ENCODE measurements at places on chromosomes 1 and 21.
A peak's percentile ranks its signal among the peaks of the same experiment; 100 is the strongest.

- ATAC-seq, result no peak
Measured at GRCh38 chr1:118859999-118860398, 128.1 kb downstream of the TBX15 start.

DNA sequence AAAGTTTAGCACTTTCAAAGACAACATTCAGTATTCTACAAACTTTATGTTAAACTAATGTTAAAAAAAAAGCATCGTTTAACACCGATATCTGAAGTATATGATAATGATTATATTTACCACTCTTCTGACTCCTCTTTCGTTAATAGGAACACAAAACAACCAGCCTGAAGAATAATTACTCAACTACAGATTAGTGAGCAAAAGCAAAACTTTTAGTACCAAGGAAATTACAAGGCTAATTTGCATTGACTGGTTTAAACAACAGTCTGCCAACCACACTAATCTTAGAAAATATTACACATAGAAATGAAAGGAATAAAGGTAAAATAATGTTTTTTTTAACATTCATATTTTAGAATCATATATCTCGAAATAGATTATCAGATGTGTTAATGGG, 500.7 kb downstream of the LMO4 start:
- ATAC-seq, result no peak

DNA sequence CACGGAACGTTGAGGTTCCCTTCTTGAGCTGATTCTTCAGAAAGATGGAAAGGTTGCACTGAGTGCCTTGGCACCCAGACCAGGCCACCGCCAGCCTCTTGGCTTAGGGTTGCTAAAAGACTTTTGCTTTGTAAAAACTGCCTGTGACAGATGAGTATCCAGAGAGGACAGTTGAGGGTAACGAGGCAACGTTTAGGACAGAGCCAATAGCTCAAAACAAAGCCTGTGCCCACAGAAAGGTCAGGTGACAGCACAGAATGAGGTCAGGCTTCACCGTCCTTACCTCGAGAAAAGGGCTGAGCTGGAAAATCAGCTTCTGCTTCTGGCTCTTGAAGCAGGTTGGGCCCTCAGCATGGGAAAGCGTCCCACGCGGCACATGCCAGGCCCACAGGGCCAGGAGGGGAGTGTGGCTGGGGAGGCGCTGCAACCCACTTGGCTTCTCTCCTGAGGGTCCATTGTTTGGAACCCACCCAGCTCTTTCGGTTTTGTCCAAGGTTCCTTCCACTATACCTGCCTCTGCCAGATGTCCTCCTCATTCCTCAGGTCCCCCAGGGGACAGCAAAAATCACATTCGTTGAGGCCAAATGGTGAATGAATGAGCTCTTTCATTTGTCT, 55.5 kb downstream of the SCCPDH start:
- ATAC-seq, result no peak

GRCh38 chr1:223695941-223696340, 16.4 kb upstream of the CAPN2 start:
- ATAC-seq, result no peak

- no peak for ATAC-seq
Measured at GRCh38 chr1:67839826-67840225, 6.6 kb upstream of the GNG12 start.

GRCh38 chr1:201714542-201715329, 114.2 kb upstream of the IPO9 start:
- no peak for ATAC-seq

DNA sequence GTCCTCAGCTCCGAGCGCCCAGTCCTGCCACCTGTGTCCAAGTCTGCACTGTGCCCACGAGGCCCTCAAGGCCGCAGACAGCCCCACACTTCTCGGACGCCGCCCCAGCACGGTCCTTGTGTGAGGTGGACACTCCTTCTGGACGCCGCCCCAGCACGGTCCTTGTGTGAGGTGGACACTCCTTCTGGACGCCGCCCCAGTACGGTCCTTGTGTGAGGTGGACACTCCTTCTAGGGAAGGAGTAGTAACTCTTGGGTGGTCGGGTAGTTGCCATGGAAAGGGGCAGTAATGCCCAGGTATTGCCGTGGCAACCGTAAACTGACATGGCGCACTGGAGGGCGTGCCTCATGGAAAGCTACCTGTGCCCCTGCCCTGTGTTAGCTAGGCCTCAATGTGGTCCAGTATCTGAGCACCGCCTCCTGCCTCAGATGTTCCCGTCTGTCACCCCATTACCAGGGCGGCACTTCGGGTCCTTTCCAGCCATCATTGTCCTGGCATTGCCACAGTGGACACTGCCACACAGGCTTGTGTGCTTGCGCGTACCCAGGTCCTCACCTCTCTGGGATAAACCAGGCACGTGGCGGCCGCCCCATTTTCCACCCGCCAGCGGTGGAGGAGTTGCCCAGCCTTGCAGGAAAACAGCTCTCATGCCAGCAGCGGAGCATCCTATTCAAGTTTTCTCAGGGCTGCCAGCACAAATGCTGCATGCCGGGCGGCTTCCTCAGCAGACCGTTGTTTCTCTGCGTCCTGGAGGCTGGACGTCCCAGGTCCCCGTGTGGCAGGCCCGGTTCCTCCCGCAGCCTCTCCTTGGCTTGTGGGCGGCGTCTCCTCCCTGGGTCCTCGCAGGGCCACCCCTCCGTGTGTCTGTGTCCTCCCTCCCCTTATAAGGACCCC, 40.8 kb upstream of the POFUT2 start:
- ATAC-seq, result no peak

DNA sequence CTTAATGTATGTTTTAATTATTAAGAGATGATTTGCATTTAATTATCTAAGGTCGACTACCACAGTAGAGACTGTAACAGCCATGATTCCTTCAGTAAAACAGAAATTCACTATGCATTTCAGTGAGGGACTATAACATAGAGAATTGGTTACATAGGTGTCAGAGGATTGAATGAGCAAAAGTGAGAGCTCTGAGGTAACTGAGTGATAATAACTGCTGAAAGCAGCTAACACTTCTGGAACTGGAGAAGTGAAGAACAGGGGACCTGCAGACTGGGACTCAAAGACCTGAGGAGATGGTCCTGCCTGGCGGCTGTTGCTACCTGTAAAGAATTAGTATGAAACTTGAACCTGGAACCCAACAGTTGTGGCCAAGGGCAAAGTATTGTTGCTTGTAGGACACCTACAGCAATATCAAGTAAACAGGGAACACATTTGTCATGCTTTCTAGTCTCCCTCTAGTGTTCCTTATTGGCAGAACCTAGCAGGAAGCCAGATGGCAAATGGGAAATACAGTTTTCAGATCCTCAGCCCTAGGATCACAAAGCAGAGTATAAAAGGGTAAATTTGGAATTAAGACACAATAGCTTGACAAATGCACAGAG, 110.6 kb downstream of the HS2ST1 start:
- no peak for ATAC-seq

- no peak for ATAC-seq
Measured at GRCh38 chr1:1090424-1091343, 16.6 kb upstream of the RNF223 start.

DNA sequence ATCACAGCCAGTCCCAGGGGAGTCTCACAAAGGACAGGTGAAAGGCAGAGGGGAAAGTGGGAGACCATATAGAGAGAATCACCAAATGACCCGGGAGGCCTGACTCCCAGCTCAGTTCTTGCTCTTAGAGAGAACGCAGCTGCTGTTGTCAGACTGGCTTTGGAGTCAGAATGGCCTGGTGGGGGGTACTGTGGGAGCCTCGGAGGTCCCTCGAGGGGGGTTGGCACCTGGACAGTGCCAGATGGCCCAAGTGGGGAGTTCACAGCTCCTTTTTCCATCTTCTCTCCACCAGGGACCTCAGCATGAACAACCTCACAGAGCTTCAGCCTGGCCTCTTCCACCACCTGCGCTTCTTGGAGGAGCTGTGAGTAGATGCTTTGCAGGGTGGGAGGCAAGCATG, 31.5 kb downstream of the LGR6 start:
- no peak for ATAC-seq

DNA sequence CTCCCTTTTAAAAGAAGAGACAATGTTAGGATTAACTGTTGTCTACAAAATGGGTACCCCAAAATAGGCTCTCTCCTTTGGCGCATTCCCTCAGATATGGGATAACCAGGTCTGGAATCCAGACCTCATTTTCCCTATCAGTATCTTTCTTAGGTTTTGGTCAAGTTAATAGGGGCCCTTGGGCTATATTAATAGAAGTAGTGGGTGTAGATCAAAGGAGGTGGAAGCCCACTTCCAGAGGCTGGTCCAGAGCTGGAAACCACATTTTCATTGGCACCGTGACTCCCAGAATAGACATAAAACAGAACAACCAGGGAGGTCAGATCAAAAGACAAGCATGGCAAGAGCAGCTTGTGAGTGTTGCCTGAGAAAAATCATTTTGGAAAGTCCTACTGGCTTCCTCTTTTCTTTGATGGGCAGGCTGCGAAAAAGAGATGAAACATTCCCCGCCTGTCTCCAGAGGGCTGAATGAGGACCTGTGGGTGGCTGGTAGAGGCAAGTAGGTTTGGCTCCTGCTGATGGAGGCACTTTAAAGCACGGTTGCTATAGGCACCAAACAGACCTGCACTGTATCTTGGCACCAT, 25.8 kb upstream of the KIF21B start:
- ATAC-seq, result no peak

DNA sequence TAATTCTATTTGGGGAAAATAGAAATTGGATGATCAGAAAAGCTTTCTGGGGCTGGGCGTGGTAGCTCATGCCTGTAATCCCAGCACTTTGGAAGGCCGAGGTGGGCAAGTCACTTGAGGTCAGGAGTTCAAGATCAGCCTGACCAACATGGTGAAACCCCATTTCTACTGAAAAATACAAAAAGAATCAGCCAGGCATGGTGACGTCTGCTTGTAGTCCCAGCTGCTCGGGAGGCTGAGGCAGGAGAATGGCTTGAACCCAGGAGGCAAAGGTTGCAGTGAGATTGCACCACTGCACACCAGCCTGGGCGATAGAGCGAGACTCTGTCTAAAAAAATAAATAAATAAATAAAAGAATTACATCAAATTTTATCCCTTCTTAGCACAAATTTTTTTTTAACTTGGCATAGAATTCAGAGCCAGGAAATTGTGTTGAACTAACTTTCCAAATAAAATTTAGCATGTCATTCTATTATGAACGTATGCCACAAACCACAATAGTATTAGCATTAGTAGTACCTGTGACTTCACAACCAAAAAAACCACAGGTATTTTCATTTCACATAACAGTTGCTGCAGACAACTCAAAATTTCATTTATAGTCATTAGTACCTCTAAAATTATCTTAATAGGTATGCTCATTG, 4.5 kb upstream of the ANKRD13C start:
- ATAC-seq, result peak; percentile 33

DNA sequence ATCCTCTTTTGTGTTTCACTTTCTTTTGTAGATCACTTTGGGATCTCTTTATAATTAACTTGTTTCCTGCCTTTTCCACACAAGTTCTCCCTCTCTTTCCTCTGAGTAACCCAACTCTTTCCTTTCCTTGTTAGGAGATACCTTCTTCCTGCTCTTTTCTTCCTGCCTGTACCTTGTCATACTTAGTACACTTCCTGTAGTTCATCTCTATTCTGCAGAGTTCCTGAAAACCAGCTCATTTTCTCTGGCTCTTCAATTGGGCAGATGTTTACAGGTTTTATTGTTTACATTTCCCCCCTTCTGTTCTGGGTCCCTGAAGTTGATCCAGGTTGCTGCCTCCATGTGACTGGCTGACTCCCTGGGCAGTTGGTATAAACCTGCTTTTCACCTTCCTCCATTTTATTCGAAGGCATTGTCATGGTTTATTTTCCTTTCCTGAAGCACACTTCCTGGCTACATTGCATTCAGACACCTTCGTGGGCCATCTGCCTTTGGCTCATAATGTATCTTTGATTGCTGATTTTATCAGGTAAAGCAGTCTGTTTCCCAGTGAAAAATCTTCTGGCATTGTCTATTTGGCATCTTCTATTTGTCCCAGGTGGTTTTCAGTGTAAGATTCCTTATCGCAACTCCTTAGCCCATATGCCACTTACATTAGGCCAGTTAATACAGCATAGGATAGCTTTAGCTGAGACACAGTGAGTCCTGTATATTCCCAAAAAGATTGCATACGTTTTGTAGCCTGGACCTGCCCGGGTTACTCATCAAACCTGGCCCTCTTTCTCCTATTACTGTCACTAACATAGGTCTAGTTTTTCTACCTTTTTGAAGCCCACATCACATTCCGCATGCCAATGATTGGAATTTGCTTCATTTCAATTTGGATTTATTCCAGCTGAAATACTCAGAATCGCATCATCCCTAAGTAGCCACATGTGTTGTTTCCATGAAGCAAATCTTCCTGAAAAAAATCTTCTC, 15.4 kb downstream of the CTH start:
- no peak for ATAC-seq

- ATAC-seq, result peak; percentile 77
Measured at GRCh38 chr21:43775795-43776430, at the start of gene CSTB. Gene CSTB, minus strand, starts transcription at chr21:43776308. Its CDS starts 39 bp downstream, at chr21:43776269.
